ENCODE measurements at places on chromosomes 1 and 21. TPM values are rescaled to one million over a fixed set of nuclear protein-coding genes. Genes with fewer than 3 reads are reported as not detected.
A peak's percentile ranks its signal among the peaks of the same experiment; 100 is the strongest.

OR6K3 gene
- not detected for total RNA-seq

- no peak for DNase-seq
These were observed 5.5 kb downstream of the CFAP410 start for GRCh38 chr21:44333509-44334328.

DNA sequence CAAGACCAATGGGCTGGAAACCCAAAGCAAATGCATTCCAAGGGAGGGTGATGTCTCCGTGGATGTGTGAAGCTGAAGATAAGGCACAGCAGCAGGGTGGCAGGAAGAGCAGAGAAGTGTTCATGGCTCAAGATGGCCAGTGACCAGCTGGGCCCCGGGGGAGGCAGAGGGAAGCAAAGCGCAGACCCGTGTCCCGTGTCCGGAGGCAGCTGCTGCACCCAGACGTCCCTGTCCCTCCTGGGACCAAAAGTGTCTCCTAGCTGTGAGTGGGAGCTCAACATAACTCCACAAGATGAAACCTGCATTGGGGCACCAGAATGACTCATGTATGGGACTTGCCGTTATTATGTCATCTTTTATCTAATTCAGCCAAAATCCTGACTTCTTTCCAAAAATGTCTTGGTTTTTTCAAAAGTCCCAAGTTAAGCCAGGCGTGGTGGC, 118.2 kb downstream of the RIPK4 start:
- DNase-seq: no peak

GRCh38 chr1:213061263-213061662, 10.2 kb downstream of the RPS6KC1 start:
- DNase-seq: no peak

HTR6 gene
- total RNA-seq: not detected

DNA sequence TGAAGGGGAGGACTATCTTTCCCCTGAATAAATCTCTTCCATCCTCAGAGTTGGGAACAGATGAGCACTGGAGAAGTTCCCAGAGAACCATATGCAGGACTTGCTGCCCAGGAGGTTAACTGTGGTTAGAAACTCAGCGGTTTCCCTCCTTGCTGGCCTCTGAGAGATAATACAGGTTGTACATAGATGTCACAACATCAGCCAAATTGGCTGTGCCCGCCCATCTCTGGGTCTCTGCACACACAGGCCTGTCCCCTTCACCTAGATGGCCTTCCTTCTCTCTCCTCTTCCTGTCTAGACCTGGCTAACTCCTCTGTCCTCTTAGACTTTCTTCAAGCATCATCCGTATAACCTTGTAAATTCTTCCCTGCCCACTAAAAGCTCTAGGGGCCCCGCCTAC, 5.7 kb downstream of the RGS5 start:
- no peak for DNase-seq

LDLRAD2 gene
- total RNA-seq: 1.1 TPM

ASPM gene
- total RNA-seq: 0.42 TPM

DNA sequence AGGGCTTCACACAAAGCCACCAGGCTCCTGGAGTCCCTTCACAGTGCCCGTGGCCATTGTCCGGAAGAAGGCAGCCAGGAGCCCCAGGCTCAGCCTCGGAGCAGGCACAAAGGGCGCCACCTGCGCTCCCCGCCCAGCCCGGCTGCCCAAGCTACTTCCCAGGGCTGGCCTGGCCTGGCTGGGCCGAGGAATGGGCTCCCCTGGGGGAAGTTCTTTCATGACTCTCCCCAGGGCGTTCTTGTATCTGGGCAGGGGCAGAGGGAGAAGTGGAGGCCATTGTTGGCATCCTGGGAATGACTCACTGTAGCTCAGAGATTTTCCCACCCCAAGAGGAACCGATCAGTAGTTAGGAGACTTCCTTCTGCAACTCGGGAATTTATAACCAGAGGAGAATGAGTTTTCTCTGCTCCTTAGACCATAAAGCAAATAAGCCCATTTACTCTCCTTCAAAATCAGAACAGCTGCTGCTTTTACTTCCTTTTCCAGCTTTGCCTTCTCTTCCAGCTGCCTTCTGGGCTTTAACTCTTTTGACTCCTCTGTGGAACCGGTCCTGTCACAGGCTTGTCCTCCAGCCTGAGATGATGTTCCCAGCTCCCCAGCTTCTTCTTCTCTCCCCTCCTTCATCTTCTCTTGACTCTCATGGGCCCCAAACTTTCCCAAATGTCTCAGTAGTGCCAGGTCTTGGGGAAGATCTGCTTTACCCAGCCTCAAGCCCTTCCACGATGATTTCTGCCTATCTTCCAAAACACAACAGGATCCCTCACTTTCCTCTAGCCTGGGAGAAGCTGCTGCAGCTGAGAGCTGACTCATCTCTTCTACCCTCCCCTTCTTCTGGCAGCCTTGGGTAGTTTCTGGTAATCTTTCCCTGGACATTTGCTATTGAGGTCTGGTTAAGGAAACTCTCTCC, 118.7 kb upstream of the CD34 start:
- no peak for DNase-seq

KLHL17 gene
- 8.6 TPM for total RNA-seq

DNA sequence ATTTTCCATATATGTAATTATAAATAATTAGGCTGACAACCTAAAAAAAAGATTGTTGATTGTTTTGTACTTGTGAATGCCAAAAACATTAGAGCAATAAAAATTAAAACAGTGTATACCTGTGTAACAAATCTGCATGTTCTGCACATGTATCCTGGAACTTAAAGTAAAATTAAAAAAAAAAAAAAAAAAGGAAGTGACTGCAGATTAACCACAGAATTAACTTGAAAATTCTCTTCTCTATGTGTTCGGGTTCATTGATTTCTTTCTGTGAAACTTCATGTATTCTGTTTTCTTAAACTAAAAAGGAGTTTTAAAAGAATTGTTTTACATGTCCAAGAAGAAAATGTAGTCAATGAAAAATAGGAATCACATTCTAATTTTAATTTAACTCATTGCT, 95.7 kb downstream of the FASLG start:
- DNase-seq: no peak

DNA sequence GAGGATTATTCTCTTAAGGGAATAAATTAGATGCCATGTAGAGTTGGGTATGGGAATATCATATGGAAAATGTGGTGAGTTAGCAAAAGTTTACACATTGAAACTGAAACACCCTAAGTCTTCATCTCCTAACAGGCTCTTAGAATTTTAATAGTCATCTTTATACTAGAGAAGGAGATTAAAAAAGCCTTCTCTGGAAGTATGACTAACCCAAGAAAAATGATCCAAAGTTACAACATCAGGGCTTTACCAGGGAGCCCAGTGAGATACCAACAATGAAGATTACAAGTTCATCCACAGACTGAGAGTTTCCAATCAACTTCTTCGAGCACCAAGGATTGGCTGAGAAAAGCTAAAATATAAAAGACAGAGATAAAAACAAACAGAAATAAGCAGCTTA, 70.0 kb upstream of the KIAA0040 start:
- no peak for DNase-seq

GRCh38 chr1:112904071-112904830, 51.7 kb downstream of the SLC16A1 start:
- DNase-seq: no peak

DMRTA2 gene
- not detected for total RNA-seq

- DNase-seq: no peak
These were observed 487.9 kb downstream of the PTBP2 start for GRCh38 chr1:97209381-97209957.

DNA sequence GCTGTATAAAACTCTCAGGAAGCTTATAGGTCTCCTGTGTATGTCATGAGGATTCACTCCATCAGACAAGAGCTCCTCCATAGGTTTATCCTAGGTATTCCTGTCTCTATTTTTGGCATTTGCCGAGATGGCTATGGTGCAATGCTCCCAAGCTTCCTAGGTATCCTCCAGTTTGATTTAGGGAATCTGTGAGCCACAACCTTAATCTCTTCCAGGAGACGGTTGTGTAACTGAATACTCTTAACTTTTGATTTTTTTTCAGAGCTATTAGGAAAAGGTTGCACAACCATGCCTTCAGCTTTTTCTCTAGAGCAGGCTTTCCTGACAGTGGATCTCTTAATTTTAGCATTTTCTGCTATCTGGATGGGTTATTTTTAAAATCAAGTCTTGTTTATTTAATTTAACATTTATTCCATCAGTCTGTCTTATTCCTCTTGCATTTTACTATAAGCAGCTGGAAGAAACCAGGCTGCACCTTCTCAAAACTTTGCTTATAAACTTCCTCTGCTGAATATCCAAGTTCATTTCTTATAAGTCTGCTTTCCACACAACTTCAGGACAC, 69.4 kb upstream of the BACE2 start:
- no peak for DNase-seq

S100A16 gene
- 81.8 TPM for total RNA-seq

DNA sequence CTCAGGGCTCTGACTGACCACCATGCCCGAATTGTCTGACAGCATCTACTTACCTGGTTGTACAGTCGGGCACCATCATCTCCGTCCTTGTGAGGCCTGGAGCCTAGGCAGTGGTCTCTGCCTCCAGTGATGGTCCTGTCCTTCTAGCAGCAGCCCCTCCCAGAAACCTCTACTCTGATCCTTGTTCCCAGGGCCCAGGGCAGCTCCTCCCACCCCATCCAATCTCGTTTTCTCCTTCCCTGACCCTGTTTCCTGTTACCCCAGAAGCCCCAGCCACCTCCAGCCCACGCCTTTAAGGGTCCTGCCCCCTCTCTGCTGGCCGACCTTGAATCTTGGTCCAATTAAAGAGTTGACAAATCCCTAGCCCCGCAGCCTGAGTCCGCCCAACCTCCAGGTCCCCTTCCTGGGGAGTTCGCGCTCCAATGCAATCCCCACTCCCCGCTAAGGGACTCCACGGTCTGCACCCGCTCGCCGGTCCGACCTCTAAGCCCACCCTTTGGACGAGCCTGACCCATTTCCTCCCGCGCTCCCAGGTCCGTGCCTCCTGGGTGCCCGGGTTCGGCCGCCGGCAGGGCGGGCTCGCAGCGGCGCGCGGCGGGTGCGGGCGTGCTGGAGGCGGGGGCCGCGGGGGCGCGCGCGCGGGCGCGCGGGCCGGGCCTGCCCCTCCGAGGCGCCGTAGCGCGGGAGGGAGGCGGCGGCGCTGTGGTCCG, at the start of gene B4GALT2:
Gene B4GALT2 (plus strand): TSS at position 660 of the 710 bp plus-strand sequence. CDS start 1,951 bp downstream, outside the sequence.
- DNase-seq: peak; percentile 43

- DNase-seq: no peak
These were observed 31.8 kb downstream of the KCNK2 start for GRCh38 chr1:215114154-215114933.

ST6GALNAC5 gene
- 1.1 TPM for total RNA-seq

DNA sequence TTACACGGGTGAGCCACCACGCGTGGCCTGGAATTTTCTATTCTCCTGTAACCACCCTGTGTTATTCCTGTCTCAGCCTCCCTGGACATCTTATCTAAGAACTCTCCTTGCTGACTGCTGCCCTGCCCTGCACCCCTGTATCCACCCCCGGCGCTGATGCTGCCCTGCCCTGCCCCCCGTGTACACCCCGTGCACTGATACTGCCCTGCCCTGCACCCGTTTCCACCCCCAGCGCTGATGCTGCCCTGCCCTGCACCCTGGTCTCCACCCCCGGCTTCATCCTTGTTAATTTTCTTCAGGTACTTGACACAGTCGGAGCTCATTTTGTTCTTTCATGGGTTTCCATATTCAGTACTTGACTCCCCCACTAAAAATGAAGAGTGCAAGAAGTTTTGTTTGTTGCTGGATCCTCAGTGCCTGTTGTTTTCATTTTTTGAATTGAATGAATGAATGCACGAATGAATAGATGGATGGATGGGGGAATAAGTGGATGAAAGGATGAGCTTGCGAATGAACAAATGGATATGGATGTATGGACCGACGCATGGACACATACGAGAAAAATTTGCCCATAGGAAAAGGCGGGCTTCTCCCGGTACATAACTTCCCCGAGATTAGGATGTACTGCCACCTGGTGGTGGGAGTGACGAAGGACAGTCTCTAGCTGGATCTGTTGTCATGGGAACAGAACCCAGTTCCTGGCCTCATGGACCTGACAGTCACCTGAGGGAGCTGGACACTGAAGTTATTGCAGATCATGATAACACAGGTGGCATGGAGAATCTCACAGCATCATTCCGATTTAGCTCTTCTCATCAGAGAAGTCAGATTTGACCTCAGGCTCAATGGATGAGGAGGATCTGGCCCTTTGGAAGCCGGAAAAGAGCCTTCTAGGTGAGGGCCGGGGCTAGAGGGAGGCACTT, 14.9 kb downstream of the AADACL4 start:
- DNase-seq: peak; percentile 77

NTNG1 gene
- 9.9 TPM for total RNA-seq

KRTAP11-1 gene
- not detected for total RNA-seq

DNA sequence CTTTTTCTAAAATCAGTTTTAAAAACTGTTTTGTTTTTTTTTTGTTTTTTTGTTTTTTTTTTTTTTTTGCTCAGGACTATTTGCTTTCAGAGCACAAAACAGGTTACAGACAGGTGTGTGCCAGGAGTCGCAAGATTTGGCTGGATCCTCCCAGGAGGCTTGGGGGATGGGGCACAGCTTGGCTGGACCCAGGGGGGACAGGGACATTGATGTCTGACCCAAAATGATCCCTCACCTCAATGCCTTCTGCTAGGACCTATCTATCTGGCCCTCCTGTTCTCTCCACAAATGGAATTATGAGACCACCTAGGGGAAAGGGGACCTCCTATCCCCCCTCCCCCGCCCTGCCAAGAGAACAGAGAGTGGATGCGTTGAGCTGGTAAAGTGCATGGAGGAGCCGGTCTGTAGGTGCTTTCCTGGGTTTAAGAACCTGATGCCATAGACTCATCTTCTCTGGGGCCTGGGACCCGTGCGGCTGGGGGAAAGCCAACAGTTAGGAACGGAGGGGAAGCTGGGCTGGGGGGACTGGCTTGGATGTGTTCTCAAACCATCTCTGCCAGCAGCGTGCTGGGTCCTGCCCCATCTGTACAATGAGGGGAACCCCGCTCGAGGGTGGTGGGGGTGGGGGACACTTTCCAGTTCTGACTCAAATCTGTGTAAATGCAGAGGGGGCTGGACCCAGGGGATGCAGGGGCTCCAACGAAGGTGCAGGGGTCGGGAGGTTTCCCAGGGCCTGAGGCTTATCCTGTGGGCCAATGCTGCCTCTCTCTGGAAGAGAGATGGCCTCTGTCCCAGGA, 28.9 kb downstream of the RUNX3 start:
- peak; percentile 38 for DNase-seq

Measured in ureter (tissue), 1 donor.